Activated CD4-positive, alpha-beta memory T cell treated with anti-CD3 and anti-CD28 coated beads for 36 hours (primary cell): ENCODE measurements at places on chromosomes 3 and 15. TPM values are rescaled to one million over a fixed set of nuclear protein-coding genes. Genes with fewer than 3 reads are reported as not detected.
A peak's percentile ranks its signal among the peaks of the same experiment; 100 is the strongest.

DNA sequence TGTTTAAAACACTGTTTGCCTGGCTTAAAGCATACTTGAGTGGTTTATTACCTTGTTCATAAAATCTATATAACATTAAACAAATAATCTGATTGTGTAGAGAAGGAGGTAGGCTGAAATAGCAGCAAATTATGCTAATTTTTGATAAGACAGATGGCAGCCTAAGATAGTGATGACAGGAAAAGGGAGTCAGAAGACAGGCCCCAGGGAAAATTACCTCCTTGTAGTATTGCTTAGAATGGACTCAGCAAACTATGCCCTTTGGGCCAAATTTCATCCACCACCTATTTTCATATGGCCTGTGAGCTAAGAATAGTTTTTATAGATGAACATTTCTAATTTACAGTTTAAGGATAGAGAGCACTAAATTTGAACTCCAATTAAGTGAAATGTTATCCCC, 37.8 kb downstream of the CHD2 start:
- peak overlapping the region; percentile 78 for H3K27ac ChIP-seq
- no peaks in the 10 kb centered on the region for H3K27me3 ChIP-seq
- peaks cover 70% of the 10 kb centered on the region for H3K4me1 ChIP-seq
- peaks cover 74% of the 10 kb centered on the region for H3K36me3 ChIP-seq

DNA sequence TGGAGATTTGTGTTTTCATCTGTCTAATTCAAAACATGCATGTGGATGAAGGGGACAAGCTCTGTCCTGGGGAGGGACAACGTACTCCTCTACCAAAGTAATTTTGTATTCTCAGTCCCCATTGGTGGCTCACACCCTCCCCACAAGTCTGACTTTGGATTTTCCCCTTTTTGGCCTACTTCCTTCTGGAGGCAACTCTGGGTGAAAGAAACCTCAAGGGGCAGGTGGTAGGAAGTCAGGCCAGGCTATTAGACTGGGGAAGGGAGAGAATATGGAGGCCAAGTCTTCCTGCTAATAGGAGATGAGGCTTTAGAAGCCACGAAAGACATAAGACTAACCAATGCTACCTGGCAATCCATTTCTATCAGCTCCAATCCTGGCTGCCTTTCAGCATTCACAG, 124.9 kb upstream of the RASGRP1 start:
- peak overlapping the region; percentile 92 for H3K27ac ChIP-seq
- no peak for DNase-seq
- no peaks in the 10 kb centered on the region for H3K36me3 ChIP-seq
- H3K27me3 ChIP-seq, result no peaks in the 10 kb centered on the region
- peak overlapping the region; percentile 45 for H3K4me3 ChIP-seq

The FEZF2 gene
- not detected for total RNA-seq

- no peaks in the 10 kb centered on the region for H3K27me3 ChIP-seq
- H3K4me3 ChIP-seq, result no peak overlapping the region
- no peaks in the 10 kb centered on the region for H3K36me3 ChIP-seq
- peaks cover 34% of the 10 kb centered on the region for H3K4me1 ChIP-seq
- peak overlapping the region; percentile 59 for H3K27ac ChIP-seq
Measured at GRCh38 chr3:122091602-122092295, 36.6 kb downstream of the CD86 start.

DNA sequence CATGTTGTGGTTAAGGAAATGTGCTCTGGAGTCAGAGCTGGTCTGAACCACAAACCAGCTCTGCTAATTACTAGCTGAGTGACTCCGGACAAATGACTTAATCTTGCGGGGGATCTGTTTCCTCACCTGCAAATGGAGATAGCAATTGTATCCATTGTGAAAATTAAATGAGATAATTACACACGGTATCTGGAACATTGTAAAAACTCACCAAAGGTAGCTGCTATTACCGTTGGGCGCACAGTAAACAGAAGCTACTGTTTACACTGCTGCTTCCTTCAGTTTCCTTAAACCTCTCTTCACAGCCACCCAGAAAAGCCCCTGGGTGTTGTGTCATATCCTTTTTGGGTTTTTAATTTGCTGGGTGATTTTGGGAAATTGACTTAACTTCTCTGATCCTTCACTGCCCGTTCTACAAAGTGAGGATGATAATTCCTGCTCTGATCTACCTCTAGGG, 107.8 kb downstream of the MEGF11 start:
- H3K36me3 ChIP-seq, result no peaks in the 10 kb centered on the region
- peaks cover 2% of the 10 kb centered on the region for H3K27me3 ChIP-seq
- H3K4me3 ChIP-seq, result no peak overlapping the region
- peaks cover 2% of the 10 kb centered on the region for H3K4me1 ChIP-seq
- no peak overlapping the region for H3K27ac ChIP-seq
- DNase-seq, result no peak

DNA sequence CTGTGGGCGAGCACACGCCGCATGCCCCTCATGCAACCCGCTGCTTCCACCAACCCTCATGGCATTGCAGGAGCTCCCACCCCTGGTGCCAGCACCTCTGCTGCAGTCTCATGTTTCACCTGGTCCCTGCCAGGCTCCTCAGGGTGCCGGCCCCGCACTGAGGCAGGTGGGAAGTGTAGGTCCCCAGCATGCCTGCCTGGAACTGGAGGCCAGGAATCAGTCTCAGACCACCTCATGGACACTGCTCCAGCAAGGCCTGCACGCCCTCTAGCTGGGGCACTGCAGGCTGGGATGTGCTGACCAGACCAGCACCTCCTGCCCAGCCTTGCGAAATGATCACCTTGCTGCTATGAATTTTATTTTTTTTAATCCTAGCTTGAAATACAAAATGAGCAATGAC, 39.1 kb downstream of the OCA2 start:
- no peak overlapping the region for H3K27ac ChIP-seq
- H3K4me3 ChIP-seq, result no peak overlapping the region
- no peaks in the 10 kb centered on the region for H3K4me1 ChIP-seq

GRCh38 chr3:133301194-133301593, 98.7 kb upstream of the BFSP2 start:
- no peaks in the 10 kb centered on the region for H3K27me3 ChIP-seq
- H3K36me3 ChIP-seq, result no peaks in the 10 kb centered on the region
- DNase-seq, result no peak

DNA sequence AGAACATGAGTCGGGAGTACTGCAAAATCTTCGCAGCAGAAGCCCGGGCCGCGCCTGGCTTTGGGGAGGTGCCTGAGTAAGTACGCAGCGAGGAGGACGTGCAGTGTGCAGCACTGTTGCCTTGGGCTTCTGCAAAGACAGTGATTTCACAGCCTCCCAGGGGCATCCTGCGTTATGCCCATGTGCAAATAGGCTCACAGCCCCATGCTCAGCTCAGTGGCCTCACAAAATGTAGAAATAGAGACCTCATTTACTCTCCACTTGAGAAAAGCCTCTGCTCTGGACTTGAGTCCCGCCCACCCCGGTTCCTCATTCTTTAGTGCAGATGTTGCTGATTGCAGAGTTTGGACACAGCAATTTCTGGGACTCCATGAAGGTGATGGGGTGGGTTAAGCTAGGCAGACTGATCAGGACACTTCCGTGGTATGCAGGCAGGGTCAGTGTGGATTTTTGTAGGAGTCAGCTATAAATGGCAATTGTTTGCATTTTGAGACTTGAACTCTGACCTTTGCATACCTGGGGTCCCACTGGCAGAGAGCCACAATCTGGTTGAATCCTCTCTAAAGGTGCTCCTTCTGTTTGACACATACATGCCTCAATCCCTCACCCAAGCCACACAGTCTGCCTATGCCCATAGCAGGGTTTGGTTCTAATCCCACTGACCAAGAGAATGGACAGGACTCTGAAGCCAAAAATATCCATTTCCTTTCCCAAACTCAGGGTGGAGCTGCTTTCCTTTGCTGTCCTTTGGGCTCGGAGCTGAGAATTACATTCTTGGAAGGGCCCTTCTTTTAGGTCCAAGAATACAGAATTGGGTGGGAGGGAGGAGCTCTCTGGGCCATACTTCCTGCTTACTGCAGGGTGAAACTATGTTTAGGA, 20.7 kb upstream of the SLC28A1 start:
- DNase-seq, result no peak
- H3K4me1 ChIP-seq, result no peaks in the 10 kb centered on the region
- no peak overlapping the region for H3K4me3 ChIP-seq
- no peaks in the 10 kb centered on the region for H3K27me3 ChIP-seq
- H3K36me3 ChIP-seq, result no peaks in the 10 kb centered on the region

- H3K4me3 ChIP-seq, result no peak overlapping the region
- no peaks in the 10 kb centered on the region for H3K4me1 ChIP-seq
- no peak for DNase-seq
- H3K27ac ChIP-seq, result no peak overlapping the region
- peaks cover 6% of the 10 kb centered on the region for H3K27me3 ChIP-seq
Measured at GRCh38 chr15:93882141-93882540, 349.2 kb upstream of the MCTP2 start.

The ARHGAP31 gene
- 10.8 TPM for total RNA-seq

DNA sequence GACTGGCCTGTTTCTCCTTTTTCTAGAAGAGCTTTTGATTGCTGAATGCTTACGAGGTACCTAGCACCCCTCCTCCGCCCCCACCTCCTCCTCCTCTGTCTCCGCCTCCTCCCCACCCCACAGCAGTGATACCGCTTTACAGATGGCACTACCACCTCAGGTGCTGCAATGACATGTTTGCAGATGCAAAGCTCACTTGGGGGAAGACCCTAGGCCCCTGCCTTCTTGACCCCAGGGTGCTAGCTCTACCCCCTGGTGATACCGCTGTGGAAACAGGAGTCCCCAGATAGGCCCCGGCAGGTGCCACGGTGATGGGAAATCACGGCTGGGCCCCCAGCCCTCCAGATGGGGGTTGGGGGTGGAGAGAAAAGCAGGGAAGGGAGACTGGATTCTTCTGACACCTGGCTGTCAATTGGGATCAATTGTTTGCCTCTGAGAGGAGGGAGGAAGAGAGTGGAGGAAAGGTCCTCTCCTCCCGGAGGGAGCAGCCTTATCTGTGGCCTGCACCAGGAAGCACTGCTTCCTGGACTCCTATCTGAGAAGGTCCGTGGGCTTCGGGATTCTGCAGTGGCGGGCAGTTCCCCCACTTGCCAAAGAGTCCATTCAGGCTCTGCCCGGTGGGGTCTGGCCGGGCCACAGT, 37.6 kb downstream of the DNASE1L3 start:
- DNase-seq, result no peak
- no peaks in the 10 kb centered on the region for H3K36me3 ChIP-seq
- H3K27ac ChIP-seq, result no peak overlapping the region
- no peak overlapping the region for H3K4me3 ChIP-seq
- peaks cover 3% of the 10 kb centered on the region for H3K4me1 ChIP-seq

- H3K27me3 ChIP-seq, result peaks cover 46% of the 10 kb centered on the region
- no peak overlapping the region for H3K27ac ChIP-seq
- peak; percentile 16 for DNase-seq
- H3K4me3 ChIP-seq, result peak overlapping the region; percentile 52
- H3K4me1 ChIP-seq, result no peaks in the 10 kb centered on the region
Measured at GRCh38 chr3:57078635-57079473, 18.4 kb downstream of the SPATA12 start.

DNA sequence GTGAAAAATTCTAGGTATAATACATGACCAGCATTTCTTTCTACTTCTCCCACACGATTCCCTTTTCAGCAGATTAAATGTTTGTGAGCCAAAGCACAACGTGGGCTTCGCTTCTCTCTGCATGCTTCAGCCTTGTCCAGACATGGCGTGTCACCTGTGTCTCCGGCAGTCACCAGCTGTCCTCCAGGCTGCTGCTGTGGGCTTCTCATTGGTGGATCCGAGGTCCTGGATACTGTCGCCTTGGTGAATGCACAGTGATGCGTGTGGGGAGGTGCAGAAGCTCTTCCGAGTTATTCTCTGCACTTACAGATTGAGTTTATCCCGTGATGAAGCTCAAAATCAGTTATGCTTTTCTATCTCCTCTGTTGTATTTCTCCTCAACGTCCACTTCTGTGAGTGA, 23.0 kb upstream of the GOLGA8J start:
- no peaks in the 10 kb centered on the region for H3K36me3 ChIP-seq
- H3K4me1 ChIP-seq, result no peaks in the 10 kb centered on the region
- peaks cover 2% of the 10 kb centered on the region for H3K27me3 ChIP-seq

The GPR62 gene
- total RNA-seq, result not detected

DNA sequence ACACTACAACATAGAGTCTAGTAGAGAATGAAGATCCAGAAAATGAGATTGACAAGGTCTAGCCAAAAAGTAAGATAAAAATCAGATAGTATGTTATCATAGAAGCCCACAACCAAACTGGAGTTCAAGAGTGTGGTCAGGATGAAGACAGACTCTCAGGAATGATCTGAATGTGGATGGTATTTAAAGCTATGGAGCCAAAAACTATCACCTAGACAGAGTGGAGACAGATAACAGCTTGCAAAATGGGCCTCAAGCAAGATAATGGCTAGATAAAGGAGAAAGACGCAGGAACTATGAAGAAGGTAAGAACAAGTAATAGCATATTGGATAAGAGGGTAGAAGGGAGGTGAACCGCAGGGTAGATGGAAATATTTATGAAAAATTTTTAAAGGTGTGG, 35.4 kb downstream of the ZMAT3 start:
- no peak for DNase-seq
- no peak overlapping the region for H3K4me3 ChIP-seq
- peaks cover 8% of the 10 kb centered on the region for H3K36me3 ChIP-seq
- H3K4me1 ChIP-seq, result peaks cover 6% of the 10 kb centered on the region
- no peaks in the 10 kb centered on the region for H3K27me3 ChIP-seq

The TIMP4 gene
- 0.36 TPM for total RNA-seq

GRCh38 chr15:80643431-80643951, 51.6 kb upstream of the ABHD17C start:
- H3K27me3 ChIP-seq, result peaks cover 7% of the 10 kb centered on the region
- H3K4me1 ChIP-seq, result no peaks in the 10 kb centered on the region
- no peak for DNase-seq
- H3K4me3 ChIP-seq, result no peak overlapping the region
- no peaks in the 10 kb centered on the region for H3K36me3 ChIP-seq
- no peak overlapping the region for H3K27ac ChIP-seq

GRCh38 chr15:38514601-38515000, 50.0 kb downstream of the RASGRP1 start:
- DNase-seq, result no peak
- no peaks in the 10 kb centered on the region for H3K27me3 ChIP-seq
- no peak overlapping the region for H3K4me3 ChIP-seq
- H3K36me3 ChIP-seq, result peaks cover 79% of the 10 kb centered on the region

DNA sequence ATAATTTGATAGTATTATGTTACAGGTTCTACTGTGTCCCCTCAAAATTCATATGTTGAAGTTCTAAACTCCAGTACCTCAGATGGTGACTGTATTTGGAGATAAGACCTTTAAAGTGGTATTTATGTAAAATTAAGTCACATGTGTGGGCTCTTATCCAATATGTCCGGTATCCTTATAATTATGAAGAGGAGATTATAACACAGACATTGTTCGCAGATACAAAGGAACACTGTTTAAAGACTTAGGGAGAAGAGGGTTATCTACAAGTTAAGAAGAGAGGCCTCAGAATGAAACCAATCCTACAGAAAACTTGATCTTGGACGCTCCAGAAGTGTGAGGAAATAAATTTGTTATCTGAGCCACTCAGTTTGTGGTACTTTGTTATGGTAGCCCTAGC, 50.9 kb downstream of the DPH6 start:
- H3K4me3 ChIP-seq, result no peak overlapping the region
- no peak overlapping the region for H3K27ac ChIP-seq
- H3K36me3 ChIP-seq, result peaks cover 11% of the 10 kb centered on the region
- no peaks in the 10 kb centered on the region for H3K27me3 ChIP-seq
- no peak for DNase-seq

GRCh38 chr15:67180514-67181191, 73.8 kb downstream of the AAGAB start:
- H3K27me3 ChIP-seq, result no peaks in the 10 kb centered on the region
- DNase-seq, result no peak
- no peak overlapping the region for H3K4me3 ChIP-seq
- H3K4me1 ChIP-seq, result peaks cover 18% of the 10 kb centered on the region
- H3K27ac ChIP-seq, result no peak overlapping the region

The ZNF502 gene
- total RNA-seq, result 0.77 TPM

The LNP1 gene
- total RNA-seq, result 1.9 TPM
